ENCODE measurements at places on chromosomes 12 and 14. TPM values are rescaled to one million over a fixed set of nuclear protein-coding genes. Genes with fewer than 3 reads are reported as not detected.

GRCh38 chr14:69299286-69300035 lies 39.5 kb downstream of the GALNT16 start:
- DNase-seq: no peak

DNA sequence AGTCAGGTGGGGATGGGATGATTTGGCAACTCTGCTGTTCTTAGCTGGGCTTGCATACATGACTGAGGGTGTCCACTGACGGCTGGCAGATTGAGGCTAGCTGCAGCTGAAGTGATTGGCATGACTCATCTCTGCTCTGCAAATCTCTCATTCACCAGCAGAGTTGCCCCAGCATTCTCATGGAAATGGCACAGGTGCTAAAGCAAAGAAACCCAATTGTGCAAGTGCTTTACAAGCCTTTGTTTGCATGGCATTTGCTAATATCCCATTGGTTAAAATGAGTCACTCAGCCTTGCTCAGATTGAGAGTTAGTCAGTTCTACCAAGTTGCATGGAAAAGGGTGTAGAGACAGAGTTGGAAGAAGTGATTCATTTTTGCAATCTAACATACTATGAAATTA lies 389.7 kb upstream of the FAR2 start:
- DNase-seq: no peak

The RNASE3 gene
- 1.6 TPM for polyA plus RNA-seq

GRCh38 chr12:45183246-45183645 lies 32.6 kb upstream of the ANO6 start:
- DNase-seq: no peak

GRCh38 chr14:99602054-99602787 lies 1.8 kb downstream of the CCDC85C start:
- no peak for DNase-seq

GRCh38 chr12:18400186-18400585 lies 138.9 kb downstream of the PIK3C2G start:
- DNase-seq: no peak

The BMAL2 gene
- 3.4 TPM for polyA plus RNA-seq

DNA sequence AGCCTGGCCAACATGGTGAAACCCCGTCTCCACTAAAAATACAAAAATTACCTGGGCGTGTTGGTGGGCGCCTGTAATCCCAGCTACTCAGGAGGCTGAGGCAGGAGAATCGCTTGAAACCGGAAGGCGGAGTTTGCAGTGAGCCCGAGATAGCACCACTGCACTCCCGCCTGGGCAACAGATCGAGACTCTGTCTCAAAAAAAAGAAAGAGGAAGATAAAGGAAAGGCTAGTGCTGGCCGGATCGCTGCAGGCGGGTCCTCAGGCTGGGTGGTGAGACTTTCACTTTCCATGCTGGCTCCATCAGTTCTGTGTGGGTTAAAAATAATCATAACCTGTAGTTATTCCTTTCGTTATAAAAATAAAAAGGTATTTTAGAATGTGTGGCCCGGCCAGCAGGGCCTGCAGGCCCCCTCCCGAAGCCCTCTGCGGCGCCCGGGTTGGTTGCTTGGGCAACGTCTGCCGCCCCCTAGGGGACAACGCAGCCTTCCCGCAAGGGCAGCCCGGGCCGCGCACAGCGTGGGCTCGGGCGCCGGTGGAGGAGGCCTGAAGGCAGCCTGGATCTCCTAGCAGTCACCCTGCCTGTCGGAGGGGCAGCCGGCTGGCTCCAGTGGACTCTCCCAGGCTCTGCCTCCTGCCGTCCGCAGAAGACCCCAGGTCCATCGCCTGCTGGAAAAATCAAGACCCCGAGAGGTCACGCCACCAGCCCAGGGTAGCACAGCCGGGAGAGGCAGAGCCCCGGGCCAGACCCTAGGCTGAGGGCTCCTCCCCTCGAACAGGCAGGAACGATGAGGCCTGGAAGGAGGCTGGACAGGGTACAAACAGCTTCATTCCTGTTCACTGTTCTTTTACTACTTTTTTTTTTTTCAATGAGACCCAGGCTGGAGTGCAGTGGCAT lies 5.0 kb upstream of the SLC25A47 start:
- no peak for DNase-seq

The ASPG gene
- polyA plus RNA-seq: 24.5 TPM

DNA sequence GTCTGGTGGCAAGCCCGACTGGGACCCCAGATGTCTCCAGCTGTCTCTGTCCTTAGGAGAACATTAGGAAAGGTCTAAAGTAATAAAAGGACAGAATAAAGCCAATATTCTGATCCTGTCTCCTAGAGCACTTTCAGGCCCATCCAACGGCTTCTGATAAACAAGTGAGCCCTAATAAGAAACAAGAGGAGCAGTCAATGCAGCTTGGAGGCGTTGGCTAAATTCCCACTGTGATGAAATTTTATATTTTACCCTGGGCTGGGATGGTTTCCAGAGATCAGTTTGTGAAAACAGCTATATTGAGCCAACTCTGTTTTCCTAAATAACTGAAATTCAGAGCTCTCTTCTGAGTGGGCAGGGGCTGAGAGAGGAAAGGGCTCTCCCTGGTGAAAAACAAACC lies 55.5 kb upstream of the SRRM4 start:
- DNase-seq: peak; percentile 81

- DNase-seq: no peak
Measured at GRCh38 chr14:45649051-45649450, 396.0 kb upstream of the MIS18BP1 start.

The AJUBA gene
- 40.6 TPM for polyA plus RNA-seq

The PPFIA2 gene
- polyA plus RNA-seq: 3.3 TPM

- no peak for DNase-seq
Measured at GRCh38 chr12:104423809-104424208, 32.9 kb upstream of the CHST11 start.

DNA sequence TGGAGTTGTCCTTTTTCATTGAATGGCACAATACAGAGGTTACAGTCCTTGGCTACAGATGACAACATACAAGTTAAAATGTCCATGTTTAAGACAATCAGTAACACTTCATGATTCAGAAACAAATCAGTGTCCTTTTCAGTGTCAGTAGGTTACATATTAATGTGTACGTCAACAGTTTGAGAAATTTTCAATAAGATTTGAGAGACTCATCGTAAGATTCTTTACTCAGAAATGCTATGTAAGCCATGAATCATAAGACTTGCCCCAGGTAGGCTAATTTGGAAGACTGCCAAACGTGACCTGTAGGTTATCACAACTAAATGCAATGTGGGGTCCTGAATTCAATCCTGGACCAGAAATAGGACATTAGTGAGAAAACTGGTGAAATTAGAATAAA lies 3.5 kb downstream of the RDH12 start:
- no peak for DNase-seq

The AMHR2 gene
- 1.4 TPM for polyA plus RNA-seq

The SERPINA9 gene
- not detected for polyA plus RNA-seq

The CCDC196 gene
- polyA plus RNA-seq: not detected

The KERA gene
- 1.4 TPM for polyA plus RNA-seq

DNA sequence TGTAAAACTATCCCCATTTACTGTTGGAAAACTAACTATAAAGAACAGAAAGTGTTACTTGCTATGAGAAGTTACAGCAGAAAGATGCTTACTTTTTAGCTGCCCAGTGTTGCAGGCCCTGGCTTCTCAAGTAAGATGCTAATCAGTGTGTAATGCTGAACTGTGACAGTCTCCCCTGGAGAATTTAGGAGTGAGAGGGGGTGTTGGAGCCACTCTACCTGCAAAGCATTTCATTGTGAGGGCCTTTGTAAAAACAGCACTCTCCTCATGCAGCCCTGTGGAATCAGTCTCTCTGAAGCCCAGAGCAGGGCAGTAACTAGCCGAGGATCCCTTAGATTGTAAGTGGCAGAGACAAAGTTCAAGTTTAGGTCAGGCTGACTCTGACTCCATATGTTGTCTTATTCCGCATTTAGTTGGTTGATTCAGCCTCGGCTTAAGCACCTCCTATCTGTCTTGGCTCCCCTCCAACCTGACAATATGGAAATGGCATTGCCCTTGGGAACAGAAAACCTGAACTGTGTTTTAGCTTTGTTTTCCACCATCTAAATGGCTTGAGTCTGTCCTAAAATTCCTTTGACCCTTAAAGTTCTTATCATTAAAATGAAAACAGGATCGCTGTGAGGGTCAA lies 141.3 kb downstream of the PRKCH start:
- DNase-seq: no peak

The AQP6 gene
- polyA plus RNA-seq: 0.31 TPM

The KRT4 gene
- polyA plus RNA-seq: 6.2 TPM

DNA sequence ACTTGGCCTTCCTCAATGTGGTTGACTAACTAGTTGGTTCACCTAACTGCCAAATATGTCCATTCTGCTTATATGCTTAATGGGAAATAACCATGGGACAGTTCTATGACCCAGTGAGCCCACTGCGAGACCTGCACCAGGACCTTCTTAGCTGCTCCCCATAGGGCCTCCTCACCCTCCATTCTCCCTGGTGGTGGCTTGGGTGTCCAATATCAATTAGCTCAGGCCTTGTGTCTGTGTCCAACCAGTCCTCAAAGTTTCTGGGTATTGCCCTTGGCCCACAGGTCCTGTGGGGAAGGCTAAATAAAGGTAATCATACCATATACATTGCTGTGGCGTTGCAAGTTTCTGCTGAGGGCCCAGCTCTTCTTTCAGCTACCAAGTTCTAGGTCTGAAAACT lies 228.2 kb downstream of the PCNX1 start:
- no peak for DNase-seq

- no peak for DNase-seq
Measured at GRCh38 chr14:71716041-71716772, 216.0 kb upstream of the RGS6 start.

DNA sequence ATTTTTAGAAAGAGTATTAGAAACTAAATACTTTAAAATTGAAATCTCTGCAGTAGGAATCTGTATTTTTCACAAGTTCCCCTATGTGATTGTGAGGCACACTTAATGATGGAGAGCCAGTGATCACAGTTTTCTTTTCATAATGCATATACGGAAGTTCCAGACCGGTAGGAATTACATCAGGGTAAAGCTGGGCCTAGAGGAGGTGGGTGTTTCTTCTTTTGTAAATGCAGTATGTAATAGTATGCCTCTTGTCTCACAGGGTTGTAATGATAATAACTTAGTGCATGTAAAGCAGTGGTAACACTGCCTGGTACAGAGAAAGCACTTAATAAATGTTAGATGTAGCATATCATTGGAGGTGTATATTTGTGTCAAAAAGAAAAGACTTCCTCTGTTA lies 57.2 kb upstream of the LRTM2 start:
- DNase-seq: no peak

The CCDC197 gene
- not detected for polyA plus RNA-seq

- no peak for DNase-seq
Measured at GRCh38 chr12:105164068-105164467, 56.5 kb downstream of the WASHC4 start.

- no peak for DNase-seq
Measured at GRCh38 chr14:52175982-52176502, 91.5 kb upstream of the PTGDR start.

DNA sequence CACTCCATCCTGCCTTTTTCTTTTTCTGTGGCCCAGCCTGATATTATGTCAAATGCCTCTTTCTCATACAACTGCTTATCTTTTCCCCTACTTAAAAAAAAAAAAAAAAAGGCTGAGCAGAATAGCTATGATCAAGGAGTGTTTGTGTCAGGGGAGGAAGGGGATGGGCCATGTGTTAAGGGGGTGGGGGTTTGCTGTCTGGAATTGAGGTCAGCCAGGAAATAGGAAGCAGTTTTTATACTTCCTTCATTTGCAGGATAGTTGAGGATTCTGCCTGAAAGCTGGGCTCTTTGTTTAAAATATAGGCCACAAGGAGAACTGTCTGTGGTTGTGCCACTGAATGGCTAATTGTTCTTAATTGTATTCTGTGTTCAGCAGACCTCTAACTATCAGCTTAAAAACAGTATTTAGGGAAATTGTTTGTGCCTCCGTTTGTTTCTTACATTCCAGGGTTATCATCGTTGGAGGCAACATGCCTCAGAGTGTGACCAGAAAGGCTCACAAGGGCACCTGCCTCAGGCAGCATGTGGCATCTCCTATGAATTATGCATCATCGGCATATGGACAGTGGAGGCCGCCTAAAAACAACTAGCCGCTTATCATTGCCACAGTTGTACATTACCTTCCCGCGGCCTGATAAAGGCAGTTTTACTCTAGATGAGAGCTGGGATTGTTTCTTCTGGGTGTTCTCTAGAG lies 96.0 kb downstream of the SRGAP1 start:
- no peak for DNase-seq

- DNase-seq: no peak
Measured at GRCh38 chr12:112103758-112104503, 4.7 kb downstream of the NAA25 start.

The FAM186B gene
- 2.5 TPM for polyA plus RNA-seq

The CDKN1B gene
- polyA plus RNA-seq: 64.7 TPM

- DNase-seq: no peak
Measured at GRCh38 chr12:52156311-52156710, 35.5 kb downstream of the KRT80 start.

The GALNT8 gene
- 1.4 TPM for polyA plus RNA-seq

- DNase-seq: peak; percentile 80
Measured at GRCh38 chr12:25958428-25959070, at the start of gene RASSF8. Gene RASSF8 (plus strand): TSS chr12:25958682. CDS start chr12:26055344, 96,662 bp downstream.

The LIN7A gene
- 18.6 TPM for polyA plus RNA-seq

The DPY19L2 gene
- 26.0 TPM for polyA plus RNA-seq

The ZNF641 gene
- 26.8 TPM for polyA plus RNA-seq

The KCNK10 gene
- 0.22 TPM for polyA plus RNA-seq

The ARHGDIB gene
- 73.3 TPM for polyA plus RNA-seq

GRCh38 chr14:104536942-104537612 lies 42.5 kb upstream of the C14orf180 start:
- DNase-seq: no peak

The CLEC4A gene
- 2.5 TPM for polyA plus RNA-seq

- no peak for DNase-seq
Measured at GRCh38 chr14:20546877-20547276, 14.0 kb downstream of the RNASE9 start.

DNA sequence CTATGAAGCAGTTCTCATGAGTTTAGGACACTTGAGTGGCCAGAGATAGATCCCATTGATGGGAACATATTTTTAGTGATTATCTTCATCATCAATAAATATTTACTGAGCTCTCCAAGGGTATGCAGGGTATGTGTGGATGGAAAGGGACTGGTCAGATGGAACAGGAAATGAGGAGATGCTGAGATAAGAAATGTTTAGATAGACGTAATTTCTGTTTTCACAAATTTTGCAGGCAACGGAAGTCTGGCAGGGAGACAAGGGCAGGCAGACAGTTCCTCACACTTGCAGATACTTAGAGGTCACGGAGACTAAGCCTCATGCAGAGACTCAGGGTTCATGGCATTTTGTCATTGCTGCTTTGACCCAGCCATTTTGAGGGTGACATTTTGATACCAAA lies 24.3 kb downstream of the BCL2L14 start:
- DNase-seq: no peak

GRCh38 chr12:20055856-20056255 lies 312.5 kb upstream of the PDE3A start:
- DNase-seq: no peak

- no peak for DNase-seq
Measured at GRCh38 chr12:83408146-83408545, 721.4 kb downstream of the TMTC2 start.

The TOMM20L gene
- polyA plus RNA-seq: 0.55 TPM

GRCh38 chr12:120497524-120498150 lies 1.7 kb downstream of the DYNLL1 start:
- no peak for DNase-seq

- DNase-seq: no peak
Measured at GRCh38 chr12:638953-639557, 24.2 kb downstream of the NINJ2 start.

The KRT77 gene
- polyA plus RNA-seq: not detected

The DCAF4 gene
- polyA plus RNA-seq: 22.1 TPM

All from right lung (tissue), 10 donors.